ENCODE measurements at places on chromosomes 6 and 20.

GRCh38 chr6:137510923-137511322 is 16.7 kb upstream of the OLIG3 start:
- no peak for DNase-seq

GRCh38 chr20:24572862-24573261 is 103.4 kb downstream of the SYNDIG1 start:
- DNase-seq, result no peak

GRCh38 chr6:147903931-147904330 is 395.4 kb downstream of the SAMD5 start:
- peak; percentile 42 for DNase-seq

- DNase-seq, result peak; percentile 78
Observed at GRCh38 chr20:3407771-3408637, 535 bp upstream of the DNAAF9 start.

DNA sequence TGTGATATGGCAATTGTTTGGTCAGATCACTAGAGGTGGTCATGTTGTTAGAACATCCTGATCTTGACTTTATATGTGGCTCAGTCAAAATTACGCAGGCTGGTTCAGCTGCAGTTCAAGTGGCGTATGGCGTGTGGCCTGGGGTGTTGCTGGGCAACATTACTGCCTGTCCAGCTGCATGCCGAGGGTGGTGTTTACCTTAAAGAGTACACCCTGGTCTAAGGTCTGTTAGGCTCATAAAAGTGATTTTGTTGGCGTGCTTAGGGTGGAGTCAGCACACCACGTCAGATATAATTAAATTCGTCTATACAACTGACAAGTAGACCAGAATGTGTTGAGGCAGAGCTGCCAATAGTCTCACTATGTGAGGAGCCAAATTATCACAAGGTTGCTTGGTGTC is 55.6 kb upstream of the NEDD9 start:
- no peak for DNase-seq
